ENCODE measurements at places on chromosomes 5 and 9. TPM values are rescaled to one million over a fixed set of nuclear protein-coding genes. Genes with fewer than 3 reads are reported as not detected.

The MSMP gene
- polyA plus RNA-seq: 1.3 TPM

The GDNF gene
- 0.15 TPM for polyA plus RNA-seq

The GPR150 gene
- 0.27 TPM for polyA plus RNA-seq

The WWC1 gene
- 16.4 TPM for polyA plus RNA-seq

The DNAH5 gene
- 0.06 TPM for polyA plus RNA-seq

The CDH9 gene
- polyA plus RNA-seq: 1.0 TPM

The SPOCK1 gene
- 7.3 TPM for polyA plus RNA-seq

The SARDH gene
- polyA plus RNA-seq: 13.1 TPM

The EEIG1 gene
- 29.8 TPM for polyA plus RNA-seq

The FAM114A2 gene
- polyA plus RNA-seq: 2.2 TPM

The TMEM252 gene
- not detected for polyA plus RNA-seq

The NEUROG1 gene
- not detected for polyA plus RNA-seq

The NFIB gene
- polyA plus RNA-seq: 2.6 TPM

The TNFSF15 gene
- polyA plus RNA-seq: 0.06 TPM

The LIFR gene
- polyA plus RNA-seq: 2.0 TPM

The IL9 gene
- not detected for polyA plus RNA-seq

The IFNA13 gene
- polyA plus RNA-seq: not detected

The MZB1 gene
- 0.39 TPM for polyA plus RNA-seq

The SAPCD2 gene
- 12.7 TPM for polyA plus RNA-seq

The SLC26A2 gene
- polyA plus RNA-seq: 3.7 TPM

The SHOC1 gene
- polyA plus RNA-seq: not detected

The FOXI1 gene
- not detected for polyA plus RNA-seq

The PIK3R1 gene
- 2.3 TPM for polyA plus RNA-seq

The ZNF879 gene
- polyA plus RNA-seq: 2.2 TPM

The FGFR4 gene
- 90.7 TPM for polyA plus RNA-seq

The CORO2A gene
- 15.3 TPM for polyA plus RNA-seq

The SLC1A3 gene
- polyA plus RNA-seq: 16.8 TPM

The TRIM36 gene
- 8.5 TPM for polyA plus RNA-seq

The CFAP77 gene
- 1.2 TPM for polyA plus RNA-seq

The TICAM2 gene
- polyA plus RNA-seq: not detected

The KCNV2 gene
- polyA plus RNA-seq: not detected

The FOXD4 gene
- polyA plus RNA-seq: 0.08 TPM

The PLK2 gene
- polyA plus RNA-seq: 5.8 TPM

The GFI1B gene
- 0.11 TPM for polyA plus RNA-seq

The TMC1 gene
- 0.55 TPM for polyA plus RNA-seq

The CDK5RAP2 gene
- 18.0 TPM for polyA plus RNA-seq

The MYORG gene
- polyA plus RNA-seq: 1.4 TPM

The LCN2 gene
- 1.6 TPM for polyA plus RNA-seq

The SPAG8 gene
- 0.44 TPM for polyA plus RNA-seq

The RAB3C gene
- 14.7 TPM for polyA plus RNA-seq

The RMI1 gene
- polyA plus RNA-seq: 2.7 TPM

The OR2Y1 gene
- polyA plus RNA-seq: not detected
